ENCODE measurements at places on chromosomes 2 and 18.

- peak; percentile 47 for DNase-seq
These were observed 878.8 kb downstream of the TSN start for GRCh38 chr2:122634256-122634655.

GRCh38 chr2:1601067-1601412 is 143.3 kb downstream of the PXDN start:
- no peak for DNase-seq

DNA sequence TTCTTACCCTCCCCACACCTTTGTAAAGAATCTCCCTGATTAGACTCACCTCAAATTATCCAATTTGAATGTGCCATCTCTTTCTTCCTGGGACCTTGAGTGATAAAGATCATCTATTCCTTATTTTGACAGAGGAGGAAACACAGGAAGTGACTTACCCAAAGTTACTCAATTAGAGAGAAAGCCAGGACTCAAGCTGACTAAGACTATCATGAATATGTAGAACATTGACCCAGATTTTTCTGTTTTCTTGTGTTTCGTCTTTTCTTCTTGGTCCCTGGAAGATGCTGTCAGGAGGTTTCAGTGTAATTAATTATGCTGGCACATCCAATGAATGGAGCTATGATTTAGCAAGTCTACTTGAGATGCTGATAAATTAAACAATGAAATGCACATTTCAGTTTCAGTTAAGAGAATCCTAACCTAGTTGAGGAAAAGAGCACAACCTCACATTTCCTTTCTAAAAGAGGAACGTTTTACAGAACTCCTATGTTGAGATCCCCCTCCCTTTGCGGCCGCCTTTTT is 380.4 kb downstream of the CLIP4 start:
- no peak for DNase-seq

- DNase-seq = no peak
These were observed 49.8 kb upstream of the COPS8 start for GRCh38 chr2:237035781-237036475.

DNA sequence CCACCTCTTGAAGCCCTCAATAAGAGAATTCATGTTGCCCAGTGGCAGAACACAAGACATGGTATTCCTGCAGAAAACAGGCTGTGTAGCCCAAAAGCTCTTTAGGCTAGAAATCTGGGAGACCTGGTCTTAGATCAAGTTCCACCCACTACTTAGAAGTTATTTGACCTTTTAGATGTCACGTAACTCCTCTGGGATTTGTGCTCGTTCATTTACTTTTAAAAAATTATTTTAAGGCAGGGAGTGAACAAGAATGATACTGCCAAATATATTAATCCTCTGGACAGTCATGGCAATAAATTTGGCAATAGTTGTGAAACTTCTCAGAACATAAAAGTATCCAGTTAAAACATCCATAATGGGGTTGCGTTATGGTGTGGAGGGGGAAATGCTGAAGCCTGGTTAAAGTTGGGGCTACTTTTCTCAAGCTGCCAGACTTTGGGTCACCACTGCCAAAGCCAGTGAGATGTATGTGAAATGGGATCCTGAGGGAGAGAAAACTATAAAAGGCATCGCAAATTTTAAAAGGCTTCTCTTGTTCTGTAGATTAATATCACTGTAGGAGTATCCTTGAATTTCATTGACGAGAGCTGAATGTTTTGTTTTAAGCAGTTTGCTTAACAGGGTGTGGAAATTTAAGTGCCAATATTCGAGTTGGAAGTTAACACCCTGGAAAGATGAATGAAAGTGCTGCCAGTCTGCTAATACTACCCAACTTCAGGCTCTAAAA is 15.8 kb downstream of the DAPL1 start:
- no peak for DNase-seq

- no peak for DNase-seq
These were observed 43.8 kb upstream of the CDH19 start for GRCh38 chr18:66647671-66648070.

- no peak for DNase-seq
These were observed 1.7 kb upstream of the ONECUT2 start for GRCh38 chr18:57433482-57433881.

DNA sequence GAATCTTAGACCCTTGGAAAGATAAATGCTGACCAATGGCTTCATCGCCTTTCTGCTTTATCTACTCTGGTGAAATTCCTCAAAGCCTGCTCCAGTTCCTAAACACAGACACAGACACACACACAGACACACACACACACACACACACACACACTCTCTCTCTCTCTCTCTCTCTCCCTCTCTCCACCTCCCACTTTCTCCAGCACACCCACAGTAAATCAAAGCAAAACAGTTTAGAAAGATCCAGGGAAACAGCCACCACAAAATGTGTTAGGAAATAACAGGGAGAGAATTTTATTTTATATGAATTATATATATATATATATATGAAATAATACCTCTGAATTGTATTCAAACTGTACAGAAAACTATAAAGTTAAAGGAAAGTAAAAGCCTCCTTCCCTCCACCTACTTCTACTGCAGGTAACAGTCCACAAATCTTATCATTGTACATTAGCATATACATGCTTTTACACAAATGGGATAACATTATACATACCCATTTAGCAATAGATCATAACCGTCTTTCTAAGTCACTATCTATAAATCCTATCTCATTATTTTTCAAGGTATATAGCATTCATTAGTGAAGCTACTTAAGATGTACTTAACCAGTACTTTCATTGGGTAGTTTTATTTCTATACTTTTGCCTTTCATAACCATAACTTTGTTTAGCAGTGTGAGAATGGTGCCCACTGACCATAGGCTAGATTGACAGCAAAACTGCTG is 38.5 kb downstream of the MREG start:
- DNase-seq = no peak

DNA sequence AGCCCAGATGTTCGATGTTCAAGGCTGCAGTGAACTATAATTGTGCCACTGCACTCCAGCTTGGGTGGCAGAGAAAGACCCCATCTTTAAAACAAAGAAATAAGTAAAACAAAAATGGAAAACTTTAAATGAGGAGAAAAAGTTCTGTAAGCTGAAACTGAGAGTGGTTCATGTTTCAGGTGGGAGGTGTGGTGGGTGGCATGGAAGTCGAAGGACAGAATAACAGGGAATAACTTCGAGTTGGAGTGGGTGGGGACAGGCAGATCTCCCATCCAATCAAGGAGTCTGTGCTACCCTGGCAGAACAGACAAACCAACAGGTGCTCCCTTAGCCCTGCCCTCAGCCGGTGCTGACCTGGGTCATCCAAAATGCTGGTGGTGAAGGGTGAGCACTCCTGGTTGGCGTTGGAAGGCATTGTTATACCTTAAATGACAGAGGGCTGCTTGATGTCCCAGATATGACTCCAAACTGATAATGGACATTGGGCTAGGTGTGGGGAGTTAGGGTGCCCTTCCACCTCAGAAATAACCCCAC is 328.4 kb downstream of the DYSF start:
- DNase-seq = no peak

- DNase-seq = no peak
These were observed 67.4 kb downstream of the KLHL29 start for GRCh38 chr2:23452372-23452771.

DNA sequence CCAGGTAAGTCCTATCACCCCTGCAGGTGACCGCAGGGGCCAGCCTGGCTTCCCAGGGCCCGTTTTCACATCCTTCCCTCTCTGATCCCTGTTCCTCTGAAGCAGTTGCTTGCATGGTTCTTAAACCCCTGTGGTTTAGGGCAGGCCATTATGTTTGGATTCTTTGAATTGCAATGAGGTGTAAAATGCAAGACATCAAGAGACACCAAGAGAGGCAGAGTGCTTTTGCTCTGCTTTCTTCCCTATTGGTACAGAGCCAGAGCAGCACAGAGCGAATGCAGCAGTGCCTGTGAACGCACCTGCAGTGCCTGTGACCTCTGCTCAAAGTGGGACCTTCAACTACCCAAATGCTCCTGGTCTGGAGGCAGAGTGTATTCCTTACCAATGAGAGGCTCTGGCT is 7.6 kb downstream of the RFX8 start:
- no peak for DNase-seq

GRCh38 chr2:230713331-230714135 is 891 bp downstream of the CAB39 start:
- DNase-seq = no peak

GRCh38 chr2:106705877-106706276 is 180.1 kb downstream of the ST6GAL2 start:
- no peak for DNase-seq

DNA sequence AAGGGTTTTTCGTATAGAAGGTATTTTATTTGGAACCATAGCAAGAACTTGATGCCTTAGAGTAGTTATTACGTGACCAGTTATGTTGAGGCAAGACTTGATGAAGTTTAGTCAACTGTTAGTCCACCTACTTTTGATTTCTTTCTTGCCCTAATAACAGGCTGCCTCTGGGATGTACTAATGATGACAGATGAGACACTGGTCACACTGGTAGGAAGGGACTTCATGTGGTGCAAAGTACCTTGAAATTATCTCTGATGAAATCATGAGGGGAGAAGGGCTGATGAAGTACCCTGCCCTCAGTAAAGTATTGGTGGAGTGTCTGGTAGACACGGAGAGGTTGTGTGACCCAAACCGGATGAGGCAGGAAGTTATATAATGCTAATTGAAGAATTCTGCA is 5.4 kb downstream of the DIS3L2 start:
- no peak for DNase-seq

- no peak for DNase-seq
These were observed 165.6 kb upstream of the VRK2 start for GRCh38 chr2:57880967-57881366.

DNA sequence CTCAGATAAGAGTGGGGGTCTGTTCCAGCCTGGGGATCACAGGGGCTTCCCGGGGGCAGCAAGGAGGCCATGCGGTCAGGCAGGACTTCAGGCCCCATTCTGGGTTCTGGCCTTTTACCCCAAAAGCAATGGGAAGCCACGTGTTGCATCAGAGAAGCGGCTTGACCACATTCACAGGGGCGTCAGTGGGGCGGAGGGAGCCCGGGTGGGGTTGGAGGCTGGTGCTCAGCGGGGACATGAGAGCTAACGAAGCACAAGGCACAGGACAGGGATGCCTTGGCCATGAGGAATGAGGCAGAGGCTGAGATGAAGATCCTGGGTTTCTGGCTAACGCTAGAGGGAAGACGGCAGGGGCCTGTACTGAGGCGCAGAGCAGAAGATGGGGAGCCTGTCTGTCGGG is 6.1 kb downstream of the HJURP start:
- DNase-seq = no peak

GRCh38 chr18:62288665-62289008 is 36.5 kb upstream of the TNFRSF11A start:
- DNase-seq = no peak

- DNase-seq = no peak
These were observed 38.2 kb downstream of the PDIA6 start for GRCh38 chr2:10774394-10774793.

GRCh38 chr2:196140213-196140612 is 31.2 kb downstream of the STK17B start:
- DNase-seq = no peak
